Activated CD4-positive, alpha-beta T cell treated with anti-CD3 and anti-CD28 coated beads, Interleukin-2, amount 10 ng/mL, durations not matched to agents 7 days and 5 days (primary cell): ENCODE measurements at places on chromosomes 3 and 15. TPM values are rescaled to one million over a fixed set of nuclear protein-coding genes. Genes with fewer than 3 reads are reported as not detected.

DNA sequence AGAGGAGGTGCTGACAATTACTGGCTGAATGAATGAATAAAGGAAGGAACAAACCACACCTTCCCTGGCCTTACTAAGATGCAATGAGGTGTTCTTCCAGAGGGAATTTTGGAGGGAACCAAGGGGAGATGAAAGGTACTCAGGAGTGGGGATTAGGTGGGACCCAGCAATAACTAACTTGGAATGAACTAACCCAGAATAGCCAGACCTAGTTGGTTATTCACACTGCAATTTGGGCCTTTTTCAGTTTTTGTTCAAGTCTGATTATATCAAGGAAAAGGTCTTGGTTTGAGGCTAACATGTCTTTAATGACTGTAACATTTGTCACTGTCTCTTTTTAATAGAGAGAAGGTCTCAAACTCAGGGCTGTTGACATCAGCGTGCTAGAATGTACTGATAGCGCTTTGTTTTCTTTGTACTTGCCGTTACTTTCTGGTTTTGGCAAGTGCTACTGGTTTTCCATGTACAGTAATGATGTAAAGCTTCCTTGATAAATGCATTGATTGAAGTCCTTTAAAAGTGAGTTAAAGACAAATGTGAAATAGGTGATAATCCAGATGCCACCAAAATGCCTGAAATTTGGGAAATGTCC is 3.2 kb upstream of the PLXND1 start:
- H3K36me3 ChIP-seq, result no peaks in the 10 kb centered on the region
- DNase-seq, result no peak
- peaks cover 38% of the 10 kb centered on the region for H3K27me3 ChIP-seq
- no peak overlapping the region for H3K27ac ChIP-seq
- peaks cover 11% of the 10 kb centered on the region for H3K4me1 ChIP-seq
- no peak overlapping the region for H3K4me3 ChIP-seq

GRCh38 chr3:121601212-121601812 is 8.1 kb downstream of the FBXO40 start:
- H3K4me1 ChIP-seq, result no peaks in the 10 kb centered on the region
- H3K27ac ChIP-seq, result no peak overlapping the region
- no peak for DNase-seq
- H3K27me3 ChIP-seq, result no peaks in the 10 kb centered on the region
- H3K36me3 ChIP-seq, result no peaks in the 10 kb centered on the region

GRCh38 chr3:72375237-72376076 is 472.8 kb downstream of the SHQ1 start:
- H3K27ac ChIP-seq, result peak overlapping the region; percentile 71
- H3K4me3 ChIP-seq, result peak overlapping the region; percentile 3
- H3K36me3 ChIP-seq, result peaks cover 21% of the 10 kb centered on the region
- no peaks in the 10 kb centered on the region for H3K27me3 ChIP-seq
- peak; percentile 14 for DNase-seq

DHFR2 gene
- total RNA-seq, result 8.4 TPM

TMEM212 gene
- not detected for total RNA-seq
